ENCODE measurements at places on chromosomes 4 and X. TPM values are rescaled to one million over a fixed set of nuclear protein-coding genes. Genes with fewer than 3 reads are reported as not detected.

DNA sequence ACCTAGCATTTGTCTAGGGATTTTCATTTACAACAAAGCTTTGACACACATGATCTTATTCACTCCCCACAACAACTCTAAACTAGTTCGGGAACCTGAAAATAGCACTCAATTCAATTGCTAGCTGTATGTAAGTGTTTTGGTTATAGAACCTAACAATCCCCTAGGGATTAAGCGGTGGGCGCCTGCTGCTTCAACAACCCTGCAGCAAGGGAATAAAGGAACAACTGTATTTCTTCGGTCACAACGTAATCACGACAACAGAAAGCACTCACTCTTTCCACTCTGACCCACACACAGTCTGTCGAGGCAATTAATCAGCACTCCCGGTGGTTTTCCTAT, 674 bp upstream of the DIAPH2 start:
- DNase-seq = no peak

GRCh38 chrX:45518552-45518951, 317.9 kb upstream of the DIPK2B start:
- no peak for DNase-seq

GRCh38 chr4:164701665-164702064, 52.3 kb upstream of the SMIM31 start:
- DNase-seq = no peak

DNA sequence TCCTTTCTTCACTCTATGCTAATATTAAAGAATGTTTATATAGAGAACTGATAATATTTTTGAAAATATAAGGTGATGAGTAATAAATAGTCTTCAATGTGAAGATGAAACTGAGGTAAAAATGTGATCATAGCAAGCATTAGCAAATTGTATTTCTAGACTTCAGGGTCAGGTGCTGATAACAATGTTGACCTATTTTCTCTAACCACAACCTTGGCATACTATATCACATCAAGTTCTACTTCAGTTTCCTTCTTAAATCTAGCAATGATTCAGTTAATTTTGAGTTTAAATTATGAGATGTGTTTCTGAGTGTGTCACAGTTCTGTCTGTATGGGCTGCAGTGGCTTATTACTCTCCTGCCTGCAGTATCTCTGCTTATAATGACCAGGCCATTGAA, 209.4 kb downstream of the RAPGEF2 start:
- DNase-seq = no peak

GRCh38 chr4:163611182-163611581, 116.7 kb downstream of the TMA16 start:
- DNase-seq = no peak

DNA sequence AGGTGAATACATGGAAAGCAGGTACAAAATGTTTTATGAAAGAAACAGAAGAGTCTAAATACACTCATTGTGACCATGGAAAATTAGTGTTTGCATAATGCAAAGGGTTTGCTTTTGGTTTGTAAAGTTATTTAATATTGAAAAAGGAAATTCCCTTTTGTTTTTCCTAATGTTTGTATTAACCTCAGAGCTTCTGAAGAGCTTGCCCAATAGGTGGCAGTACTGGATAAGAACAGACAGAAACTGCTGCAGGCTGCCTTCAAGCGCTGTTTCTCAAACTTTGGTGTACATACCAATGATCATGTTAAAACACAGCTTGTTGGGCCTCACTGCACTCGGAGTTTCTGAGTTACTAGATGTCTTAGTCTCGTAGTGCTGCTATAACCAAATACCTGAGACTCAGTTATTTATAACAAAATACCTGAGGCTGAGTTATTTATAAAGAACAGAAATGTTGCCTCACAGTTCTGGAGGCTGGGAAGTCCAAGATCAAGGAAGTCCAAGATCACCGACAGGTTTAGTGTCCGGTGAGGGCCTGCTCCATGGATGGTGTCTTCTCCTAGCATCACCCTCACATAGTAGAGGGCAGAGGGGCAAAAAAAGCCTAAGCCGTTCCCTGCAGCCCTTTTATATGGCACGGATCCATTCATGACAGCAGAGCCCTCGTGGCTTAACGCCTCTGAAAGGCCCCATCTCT, 54.2 kb downstream of the SUPT20HL2 start:
- peak; percentile 1 for DNase-seq

RBMXL3 gene
- total RNA-seq = not detected

Data from cerebellum (tissue), 4 donors.